D341Med (cell line): ENCODE measurements at places on chromosomes 1 and 21.

DNA sequence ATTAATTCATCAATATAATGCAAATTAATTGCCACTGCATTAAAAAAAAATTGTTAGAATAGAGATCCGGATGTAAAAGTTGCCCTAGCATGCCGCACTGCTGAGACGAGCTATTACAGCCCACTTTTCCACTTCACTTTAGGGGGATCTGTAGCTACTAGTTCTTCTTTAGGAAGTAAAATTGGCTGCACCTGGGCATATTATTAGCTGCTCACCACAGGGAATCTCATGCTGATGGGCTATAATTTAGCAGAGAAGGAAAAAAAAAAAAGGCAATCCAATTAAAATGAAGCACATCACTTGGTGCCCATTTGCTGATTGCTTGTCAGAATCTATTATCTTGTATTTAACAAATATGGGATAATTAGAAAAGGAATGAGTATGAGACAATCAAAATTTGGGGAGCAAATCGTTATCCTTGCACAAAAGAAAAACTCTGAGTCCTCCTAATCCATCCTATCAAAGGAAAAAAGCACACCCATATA is 233.4 kb downstream of the DSCAM start:
- no peak for DNase-seq

DNA sequence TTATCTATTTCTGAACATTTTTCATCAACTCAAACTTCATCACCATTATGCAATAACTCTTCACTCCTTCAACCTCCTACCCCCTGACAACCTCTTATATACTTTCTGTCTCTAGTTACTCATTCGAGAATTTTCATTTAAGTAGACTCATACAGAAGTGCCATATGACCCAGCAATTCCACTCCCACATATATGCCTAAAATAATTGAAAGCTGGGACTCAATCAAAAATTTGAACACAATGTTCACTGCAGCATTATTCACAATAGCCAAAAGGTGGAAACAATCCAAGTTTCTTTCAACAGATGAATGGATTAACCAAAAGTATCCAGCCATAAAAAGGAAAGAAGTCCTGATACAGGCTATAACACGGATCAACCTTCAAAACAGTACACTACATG is 24.1 kb downstream of the COL11A1 start:
- DNase-seq = no peak

DNA sequence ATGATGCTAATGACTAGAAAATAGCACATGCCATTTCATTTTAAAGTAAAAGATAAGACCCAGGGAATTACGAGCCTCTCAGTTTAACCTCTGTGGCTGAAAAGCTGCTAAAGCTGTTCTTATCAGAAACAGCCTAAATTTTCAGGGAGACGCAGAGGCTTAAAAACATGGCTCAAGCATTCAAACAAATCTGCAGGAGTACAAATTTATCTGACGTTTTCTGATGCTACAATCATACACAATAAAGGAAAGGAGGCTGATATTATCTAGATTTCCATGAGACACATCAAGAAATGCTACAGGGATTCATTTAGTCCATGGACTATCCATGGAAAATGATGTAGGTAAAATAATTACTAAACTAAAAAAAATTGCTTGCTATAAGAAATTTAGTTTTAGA is 65.3 kb upstream of the SCYL3 start:
- no peak for DNase-seq

- DNase-seq = no peak
Measured at GRCh38 chr1:9235096-9235459, 504 bp downstream of the H6PD start.

DNA sequence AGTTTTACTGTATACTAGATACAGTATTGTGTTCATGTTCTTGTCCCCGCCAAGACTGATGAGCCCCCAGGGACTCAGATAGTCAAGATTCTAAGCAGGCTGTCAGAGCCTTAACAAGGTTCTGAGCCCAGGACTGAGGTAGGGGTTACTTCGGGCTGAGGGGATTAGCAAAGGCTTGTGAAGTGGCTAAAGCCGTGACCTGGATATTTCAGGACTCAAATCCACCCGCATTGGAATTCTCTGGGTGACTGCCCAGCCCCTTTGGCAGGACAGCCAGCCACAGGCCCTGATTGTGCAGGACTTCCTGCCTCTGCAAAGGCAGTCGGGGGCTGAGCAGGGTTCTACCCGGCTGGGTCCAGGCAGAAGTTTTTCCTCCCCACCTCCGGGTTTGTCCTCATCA is at the start of gene PLA2G5:
Gene PLA2G5 (plus strand): TSS at position 321 of the 400 bp plus-strand sequence. CDS start 14,637 bp downstream, outside the sequence.
- DNase-seq = no peak
